Epithelial cell of prostate (primary cell): ENCODE measurements at places on chromosomes 13 and 19.

- no peak for DNase-seq
Observed at GRCh38 chr19:29016926-29017760, 195.8 kb downstream of the UQCRFS1 start.

GRCh38 chr13:103531278-103531677, 465.1 kb upstream of the SLC10A2 start:
- no peak for DNase-seq

GRCh38 chr19:56403261-56403660, 871 bp upstream of the ZNF583 start:
- DNase-seq: no peak

GRCh38 chr19:4130744-4131438, 7.0 kb upstream of the MAP2K2 start:
- no peak for DNase-seq

- DNase-seq: no peak
Observed at GRCh38 chr13:32829269-32829668, 187.0 kb upstream of the KL start.

- DNase-seq: no peak
Observed at GRCh38 chr13:27988520-27988919, at the start of gene URAD. Gene URAD (minus strand): TSS chr13:27988693. CDS start chr13:27988637, 56 bp downstream.

DNA sequence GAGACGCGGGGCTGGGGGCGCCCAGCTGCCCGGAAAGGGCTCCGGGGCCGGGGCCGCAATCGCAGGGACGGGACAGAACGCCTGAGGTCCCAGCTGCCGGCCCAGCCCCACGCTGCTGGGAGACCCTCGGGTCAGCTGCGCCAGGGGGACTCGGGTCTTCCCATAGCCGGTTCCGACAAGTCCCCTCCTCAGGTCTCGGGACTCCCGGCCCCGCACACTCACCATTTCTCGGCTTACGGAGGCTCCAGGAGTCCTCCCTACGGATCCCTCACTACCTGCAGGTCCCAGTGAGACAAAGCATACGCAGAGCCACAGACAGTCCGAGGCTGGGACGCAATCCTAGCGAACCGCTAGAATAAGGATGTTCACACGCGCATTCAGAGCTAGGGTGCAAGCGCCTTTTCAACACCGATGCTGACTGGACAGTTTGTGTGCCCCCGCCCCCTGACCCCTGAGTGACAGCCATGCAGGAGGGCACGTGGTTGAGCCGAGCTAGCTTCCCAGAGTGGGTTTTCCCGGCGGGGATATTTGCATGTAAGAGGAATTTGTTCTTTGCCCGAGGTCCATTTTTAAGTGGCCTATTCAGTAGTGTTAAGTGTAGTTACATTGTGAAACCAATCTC, 13.6 kb downstream of the ZNF490 start:
- DNase-seq: no peak

DNA sequence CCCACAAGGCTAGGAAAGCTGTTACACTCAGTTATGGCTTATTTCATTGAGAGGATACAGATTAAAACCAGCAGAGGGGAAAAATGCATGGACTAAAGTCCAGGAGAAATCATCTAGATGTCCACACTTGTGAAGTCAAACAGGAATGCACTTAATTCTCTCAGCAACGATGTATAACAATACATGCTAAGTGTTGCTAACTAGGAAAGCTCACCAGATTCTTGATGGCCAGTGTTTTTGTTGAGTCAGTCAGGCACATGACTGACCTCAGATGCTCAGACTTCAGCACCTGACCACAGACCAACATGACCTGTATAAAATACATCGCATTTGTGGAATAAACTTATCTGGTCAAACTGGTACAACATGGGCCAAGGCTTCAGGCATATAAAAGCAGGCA, 470.2 kb upstream of the PRR20A start:
- DNase-seq: no peak

DNA sequence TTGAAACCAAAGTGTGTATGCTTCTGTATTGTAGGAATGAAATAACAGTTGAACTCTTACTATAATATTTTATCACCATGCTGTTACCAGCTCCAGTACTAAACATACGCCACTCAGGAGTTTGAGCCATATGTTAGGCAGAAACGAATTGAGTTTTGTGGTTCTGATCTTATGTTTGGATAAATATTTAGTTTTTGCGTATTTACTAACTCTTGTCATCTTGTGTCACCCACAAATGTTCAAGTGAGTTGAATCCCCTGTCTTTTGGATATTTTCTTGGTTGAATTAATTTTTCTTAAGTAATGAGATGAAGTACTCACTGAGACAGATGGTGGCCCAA, 1.5 kb downstream of the FNDC3A start:
- DNase-seq: no peak

DNA sequence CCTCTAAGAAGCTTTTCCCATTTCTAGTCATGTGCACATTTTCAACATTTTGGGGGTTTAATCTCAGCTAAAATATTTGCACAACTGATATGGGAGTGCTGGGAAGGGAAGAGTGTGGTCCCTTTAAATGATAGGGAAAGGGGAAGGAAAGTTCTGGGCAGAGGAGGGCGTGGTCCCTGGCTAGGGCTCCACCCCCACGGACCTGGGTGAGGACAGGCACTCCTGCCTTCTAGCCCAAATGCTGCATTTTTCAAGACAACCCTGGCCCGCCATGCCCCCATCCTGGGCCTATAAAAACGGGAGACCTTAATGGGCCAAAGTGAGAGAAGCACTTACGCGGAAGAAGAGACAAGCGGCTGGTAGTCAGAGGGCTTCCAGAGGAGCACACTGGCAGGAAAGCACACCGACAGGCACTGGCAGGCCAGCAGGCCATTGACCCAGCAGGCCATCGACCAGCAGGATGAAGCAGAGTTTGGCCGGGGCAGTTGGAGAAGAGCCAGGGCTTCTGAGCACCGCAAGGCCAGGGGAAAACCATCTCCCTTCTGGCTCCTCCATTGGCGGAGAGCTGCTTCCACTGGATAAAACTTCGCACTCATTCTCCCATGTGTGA, 266.7 kb downstream of the SPRY2 start:
- no peak for DNase-seq
